ENCODE measurements at places on chromosomes 3 and 15.

DNA sequence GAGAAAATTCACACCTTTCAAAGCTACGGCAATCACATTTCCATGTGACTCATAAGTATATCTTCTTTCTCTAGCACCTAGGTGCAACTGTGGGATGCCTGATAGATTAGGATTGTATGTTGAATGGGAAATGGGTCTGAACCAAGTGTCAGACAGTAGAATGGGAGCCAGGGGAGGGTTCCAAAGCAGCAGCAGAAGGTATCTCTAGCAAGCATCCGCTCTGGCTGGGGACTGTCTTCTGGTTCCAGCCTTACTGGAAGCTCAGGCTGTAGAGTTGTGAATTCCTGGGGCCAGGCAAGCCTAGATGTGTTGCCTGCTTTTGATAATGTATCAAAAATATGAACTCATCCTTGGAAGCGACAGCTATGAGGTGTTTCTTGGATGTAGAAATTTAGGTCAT is 2.1 kb upstream of the CHL1 start:
- DNase-seq: no peak

- DNase-seq: no peak
These were observed 360.1 kb downstream of the CNTN4 start for GRCh38 chr3:2458816-2459215.

GRCh38 chr15:31364301-31365031 is 37.8 kb downstream of the KLF13 start:
- DNase-seq: no peak

DNA sequence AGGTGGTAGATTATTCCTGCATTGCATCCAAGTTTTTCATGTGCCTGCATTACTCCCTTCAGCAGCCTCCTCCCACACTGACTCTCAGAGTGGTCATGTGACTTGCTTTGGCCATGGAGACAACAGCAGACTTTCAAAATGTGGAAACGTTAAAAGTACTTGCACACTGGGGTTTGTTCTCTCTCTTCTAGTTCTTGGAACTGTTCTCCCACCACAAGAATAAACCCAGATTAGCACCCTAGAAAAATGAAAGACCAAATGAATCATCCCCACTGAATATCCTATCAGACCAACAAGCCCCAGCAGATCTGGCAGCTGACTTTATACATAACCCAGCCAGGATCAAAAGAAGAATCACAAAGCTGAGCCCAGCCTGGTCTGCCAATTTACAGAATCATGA is 398.5 kb downstream of the VPS13C start:
- no peak for DNase-seq

DNA sequence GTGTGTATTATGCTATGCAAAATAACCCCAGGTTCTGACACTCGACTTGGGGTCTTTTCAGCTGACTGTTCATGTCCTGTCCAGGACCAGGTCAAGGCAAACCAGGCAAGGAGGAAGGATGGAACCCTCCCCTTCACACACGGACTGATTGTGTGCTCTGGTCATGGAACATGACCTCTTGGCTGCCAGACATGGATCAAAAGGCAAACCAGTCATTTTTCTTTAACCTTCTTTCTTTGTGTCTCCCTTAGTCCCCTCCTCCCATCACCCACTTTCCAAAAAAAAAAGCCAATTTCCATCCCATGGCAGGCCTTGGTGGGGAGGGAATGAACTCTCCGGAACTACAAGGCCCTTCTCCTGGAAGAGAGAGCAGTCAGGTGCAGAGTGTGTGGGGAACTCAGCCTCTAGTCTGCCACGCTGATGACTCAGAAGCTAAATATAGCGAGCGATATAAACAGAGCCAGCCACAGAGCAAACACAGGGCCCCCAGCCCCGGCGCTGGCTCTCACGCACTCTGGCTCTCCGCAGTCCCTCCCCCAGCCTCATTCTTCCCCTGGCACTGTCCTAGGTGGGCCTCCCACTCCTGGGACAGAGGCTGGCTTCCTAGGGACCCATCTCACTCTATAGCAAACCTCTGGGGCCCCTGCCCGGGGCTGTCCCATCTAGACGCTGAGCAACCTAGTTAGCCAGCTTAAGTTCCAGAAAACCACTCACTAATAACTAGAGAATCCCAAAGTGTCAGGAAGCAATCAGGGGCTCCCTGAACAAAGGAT is 10.0 kb downstream of the BMF start:
- peak; percentile 75 for DNase-seq

GRCh38 chr3:170360466-170360865 is 3.0 kb downstream of the SKIL start:
- DNase-seq: no peak

DNA sequence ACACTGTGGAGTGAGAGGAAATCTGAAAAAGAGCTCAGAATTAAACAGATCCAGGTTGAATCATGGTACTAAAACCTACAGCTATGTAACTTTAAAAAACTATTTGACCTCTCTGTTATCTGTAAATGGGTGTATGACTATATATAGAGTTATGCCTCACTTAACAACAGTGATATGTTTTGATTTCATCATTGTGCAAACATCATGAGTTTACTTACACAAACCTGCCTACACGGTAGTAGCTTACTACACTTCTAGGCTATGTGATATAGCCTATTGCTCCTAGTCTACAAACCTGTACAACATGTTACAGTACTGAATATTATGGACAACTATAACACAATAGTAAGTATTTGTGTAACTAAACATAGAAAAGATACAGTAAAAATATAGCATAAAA is 191.6 kb upstream of the MEIS2 start:
- no peak for DNase-seq

DNA sequence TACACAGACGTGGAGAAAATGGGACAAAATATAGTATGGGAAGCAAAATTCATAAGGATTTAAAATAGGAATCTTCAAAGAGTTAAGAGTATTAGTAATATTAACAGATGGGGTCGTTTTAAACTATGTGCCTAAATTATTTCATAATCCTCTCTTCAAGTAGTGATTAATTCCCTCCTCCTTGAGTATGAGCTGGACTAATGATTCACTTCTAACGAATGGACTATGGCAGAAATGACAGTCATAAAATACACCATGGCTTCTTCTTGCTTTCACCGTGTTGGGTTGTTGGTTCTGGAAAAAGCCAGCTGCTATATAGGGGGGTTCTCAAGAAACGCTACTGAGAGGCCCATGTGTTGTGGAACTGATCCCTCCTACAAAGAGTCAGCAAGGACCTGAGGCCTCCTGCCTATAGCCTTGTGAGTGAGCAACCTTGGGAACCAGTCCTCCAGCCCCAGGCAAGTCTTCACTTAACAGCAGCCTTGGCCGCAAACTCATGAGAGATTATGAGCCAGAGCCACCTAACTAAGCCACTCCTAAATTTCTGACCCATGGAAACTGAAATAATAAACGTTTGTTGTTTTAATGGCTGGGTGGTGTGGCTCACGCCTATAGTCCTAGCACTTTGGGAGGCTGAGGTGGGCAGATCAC is 64.8 kb upstream of the ABHD2 start:
- DNase-seq: no peak

- no peak for DNase-seq
These were observed 23.9 kb upstream of the TPM1 start for GRCh38 chr15:63018639-63019038.

DNA sequence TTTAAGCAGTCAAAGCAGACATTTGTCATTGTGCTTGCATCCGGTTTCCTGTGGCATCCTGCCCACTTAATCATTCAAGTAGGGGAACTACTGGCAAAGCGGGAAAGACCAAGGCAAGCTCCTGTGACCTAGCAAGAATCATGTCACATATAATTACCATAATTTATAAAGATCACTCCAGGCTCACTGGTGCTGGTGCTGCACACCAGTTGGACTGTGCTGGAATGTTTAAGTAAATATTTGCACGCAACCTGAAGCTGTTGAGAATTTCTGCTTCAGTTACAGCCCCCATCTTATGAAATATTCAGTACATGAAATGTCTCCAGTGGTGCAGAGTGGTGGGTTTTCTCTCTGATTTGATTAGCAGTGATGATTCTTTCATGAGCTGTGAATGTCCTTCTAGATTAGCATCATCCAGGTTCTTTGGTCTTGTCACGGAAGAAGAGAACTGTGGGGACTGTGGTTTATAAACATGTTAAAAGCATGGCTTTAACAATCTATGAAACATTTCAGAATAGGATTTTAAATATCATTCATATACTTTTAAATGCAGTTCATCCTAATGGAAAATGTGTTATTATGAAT is 621.3 kb upstream of the EPHA6 start:
- DNase-seq: no peak

GRCh38 chr3:184524981-184525336 is 36.6 kb upstream of the EPHB3 start:
- no peak for DNase-seq

DNA sequence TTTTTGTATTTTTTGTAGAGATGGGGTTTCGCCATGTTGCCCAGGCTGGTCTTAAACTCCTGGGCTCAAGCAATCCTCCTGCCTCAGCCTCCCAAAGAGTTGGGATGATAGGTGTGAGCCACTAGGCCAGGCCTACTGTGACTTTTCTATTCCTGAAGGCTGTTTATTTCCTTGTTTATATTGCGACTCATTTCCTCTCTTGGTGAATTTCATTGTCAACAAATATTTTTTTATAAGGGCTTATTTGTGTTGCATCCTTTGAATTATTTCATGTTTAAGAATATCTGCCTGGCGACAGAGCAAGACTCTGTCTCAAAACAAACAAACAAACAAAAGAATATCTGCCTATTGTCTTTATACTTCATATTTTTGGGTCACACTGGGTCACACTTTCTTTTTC is 29.4 kb upstream of the MCCC1 start:
- no peak for DNase-seq

DNA sequence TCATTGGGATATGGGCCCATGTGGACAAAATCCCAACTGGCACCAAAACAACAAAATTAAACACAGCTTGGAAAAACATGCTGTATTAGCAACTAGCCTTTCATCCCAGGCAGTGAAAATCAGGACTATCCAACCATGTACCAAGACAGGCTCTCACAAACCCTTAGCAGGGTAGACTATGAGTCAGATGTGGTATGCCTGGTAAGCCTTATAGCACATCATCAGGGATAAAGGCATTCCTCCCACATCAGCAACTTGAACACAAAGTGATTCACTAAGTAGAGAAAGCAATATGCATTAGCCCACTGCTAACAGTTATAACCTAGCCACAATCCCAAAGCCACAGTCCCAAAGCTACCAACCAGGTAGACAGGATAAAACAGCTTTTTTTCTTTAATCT is 8.0 kb downstream of the CEP152 start:
- DNase-seq: peak; percentile 54

DNA sequence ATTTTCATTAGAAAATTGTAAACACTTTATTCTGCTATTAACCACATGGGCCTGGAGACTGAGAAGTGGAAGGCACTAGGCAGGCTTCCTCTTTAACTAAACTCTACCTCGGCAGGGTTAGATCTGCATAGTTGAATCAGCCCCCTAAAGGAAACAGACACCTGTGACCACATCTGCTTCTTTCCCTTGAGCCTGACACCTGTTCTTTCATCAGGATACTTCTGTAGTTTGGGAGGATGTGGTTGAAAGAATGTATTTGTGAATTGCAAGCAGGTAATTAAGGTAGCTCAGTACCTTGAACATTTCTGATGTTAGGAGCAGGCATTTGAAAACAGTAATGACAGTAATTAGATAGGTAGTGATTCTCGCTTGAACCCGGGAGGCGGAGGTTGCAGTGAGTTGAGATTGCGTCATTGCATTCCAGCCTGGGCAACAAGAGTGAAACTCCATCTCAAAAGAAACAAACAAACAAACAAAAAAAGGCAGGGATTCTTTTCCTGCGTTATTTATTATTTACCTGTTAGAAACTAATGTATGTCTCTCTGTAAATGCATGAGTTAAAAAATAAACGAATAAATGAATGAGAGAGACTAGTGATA is 468.5 kb downstream of the NLGN1 start:
- DNase-seq: no peak

GRCh38 chr3:119289404-119289770 is 4.8 kb upstream of the ARHGAP31 start:
- DNase-seq: no peak

DNA sequence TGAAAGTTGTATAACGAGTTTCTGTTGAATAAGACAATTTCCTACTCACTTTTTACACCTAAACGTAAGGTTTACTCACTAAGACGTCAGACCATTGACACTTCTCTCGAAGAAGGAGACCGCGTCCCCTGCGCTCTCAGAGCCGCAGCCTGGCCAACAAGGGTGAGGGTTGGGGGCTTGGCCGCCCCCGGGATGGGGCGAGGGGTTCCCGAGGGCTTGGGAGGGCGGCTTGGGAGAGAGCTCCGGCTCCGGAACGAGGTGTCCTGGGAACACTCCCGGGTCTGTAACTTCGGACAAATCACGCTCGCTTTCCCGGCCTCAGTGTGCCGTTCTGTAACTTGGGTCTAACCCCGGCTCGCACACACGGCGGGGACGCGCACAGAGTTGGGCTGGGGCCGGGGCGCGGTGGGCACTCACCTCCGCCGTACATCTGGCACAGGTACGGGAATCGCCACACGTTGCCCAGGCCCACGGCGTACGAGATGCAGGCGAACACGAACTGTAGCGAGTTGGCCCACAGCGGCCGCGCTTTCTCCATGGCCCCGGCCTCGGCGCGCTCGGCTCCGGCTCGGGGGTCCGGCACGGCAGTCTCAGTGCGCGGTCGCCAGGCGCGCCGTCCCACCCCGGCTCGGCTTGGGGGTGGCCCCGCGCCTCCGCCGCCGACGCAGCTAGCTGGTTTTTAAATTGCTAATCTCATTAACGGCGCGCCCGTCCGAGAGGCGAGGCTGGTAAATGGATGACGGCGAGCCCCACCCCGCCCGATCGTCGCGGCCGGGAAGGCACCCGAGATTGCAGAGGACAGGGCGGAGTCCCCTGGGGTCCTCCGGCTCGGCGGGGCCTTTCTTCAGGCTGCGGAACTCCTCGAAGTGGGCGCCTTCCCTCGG is at the start of gene SLC6A20:
Gene SLC6A20 (minus strand): TSS at position 655 of the 884 bp plus-strand sequence. CDS start 117 bp downstream, at position 538.
- no peak for DNase-seq

DNA sequence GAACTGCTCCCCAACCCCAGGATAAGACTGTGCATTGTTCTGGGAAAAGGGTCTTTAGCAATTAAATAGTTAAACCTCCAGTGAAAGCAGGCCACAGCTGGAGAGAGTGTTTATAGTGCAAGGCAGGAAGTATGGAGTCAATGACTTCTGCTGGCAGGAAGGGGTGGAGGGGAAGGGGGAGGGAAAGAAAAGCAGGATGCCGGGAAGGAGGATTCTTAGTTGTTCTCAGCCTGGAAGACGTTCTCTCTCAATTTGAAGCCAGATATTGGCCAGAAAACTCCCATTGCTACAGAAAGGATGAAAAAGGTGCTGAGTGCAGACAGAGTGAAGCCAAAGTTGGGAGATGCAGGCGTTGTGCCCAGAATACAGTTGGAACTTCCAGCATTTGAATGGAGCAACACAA is 35.7 kb upstream of the ACTL6A start:
- peak; percentile 4 for DNase-seq

Measured in BJ (cell line).